CD8-positive, alpha-beta memory T cell (primary cell): ENCODE measurements at places on chromosomes 11 and 22. TPM values are rescaled to one million over a fixed set of nuclear protein-coding genes. Genes with fewer than 3 reads are reported as not detected.

The SLC22A8 gene
- not detected for total RNA-seq

The KDM4D gene
- 1.6 TPM for total RNA-seq

The TREH gene
- not detected for total RNA-seq

The PPP6R2 gene
- 55.9 TPM for total RNA-seq

The BACE1 gene
- total RNA-seq = 2.5 TPM

The ACCSL gene
- total RNA-seq = not detected

The SPATA19 gene
- total RNA-seq = not detected

The WNT11 gene
- total RNA-seq = not detected

The DCHS1 gene
- 0.89 TPM for total RNA-seq

The DNAJB7 gene
- not detected for total RNA-seq

- H3K4me3 ChIP-seq = peak overlapping the region; percentile 44
- H3K27me3 ChIP-seq = no peaks in the 10 kb centered on the region
- peaks cover 30% of the 10 kb centered on the region for H3K4me1 ChIP-seq
- peaks cover 40% of the 10 kb centered on the region for H3K36me3 ChIP-seq
These were observed 953 bp upstream of the PACS1 start for GRCh38 chr11:66068923-66069714.

DNA sequence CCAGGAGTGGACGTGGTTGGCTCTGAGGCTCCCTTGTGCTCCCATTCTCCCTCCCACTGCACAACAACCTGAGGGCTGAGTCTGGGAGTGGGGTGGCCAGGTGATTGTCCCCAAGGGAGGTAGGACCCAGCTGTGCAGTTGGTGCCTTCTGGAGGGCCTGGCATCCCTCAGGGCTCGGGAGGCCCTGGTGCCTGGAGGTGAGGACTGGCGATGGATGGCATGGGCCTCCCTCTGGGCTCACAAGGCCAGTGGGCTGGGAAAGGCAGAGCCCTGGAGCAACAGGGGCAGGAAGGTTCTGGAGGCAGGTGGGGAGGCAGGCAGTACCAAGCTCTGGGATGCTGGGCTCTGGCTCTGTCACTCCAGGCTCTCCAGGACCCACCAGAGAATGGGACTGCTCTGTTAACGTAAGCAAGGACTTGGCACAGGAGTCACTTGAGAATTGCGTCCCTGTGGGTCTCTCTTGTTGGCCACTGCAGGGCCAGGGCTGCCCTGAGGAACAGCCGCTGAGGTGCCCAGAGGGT is 114.2 kb downstream of the KCNQ1OT1 start:
- no peaks in the 10 kb centered on the region for H3K27me3 ChIP-seq
- H3K4me1 ChIP-seq = no peaks in the 10 kb centered on the region
- no peak overlapping the region for H3K4me3 ChIP-seq

DNA sequence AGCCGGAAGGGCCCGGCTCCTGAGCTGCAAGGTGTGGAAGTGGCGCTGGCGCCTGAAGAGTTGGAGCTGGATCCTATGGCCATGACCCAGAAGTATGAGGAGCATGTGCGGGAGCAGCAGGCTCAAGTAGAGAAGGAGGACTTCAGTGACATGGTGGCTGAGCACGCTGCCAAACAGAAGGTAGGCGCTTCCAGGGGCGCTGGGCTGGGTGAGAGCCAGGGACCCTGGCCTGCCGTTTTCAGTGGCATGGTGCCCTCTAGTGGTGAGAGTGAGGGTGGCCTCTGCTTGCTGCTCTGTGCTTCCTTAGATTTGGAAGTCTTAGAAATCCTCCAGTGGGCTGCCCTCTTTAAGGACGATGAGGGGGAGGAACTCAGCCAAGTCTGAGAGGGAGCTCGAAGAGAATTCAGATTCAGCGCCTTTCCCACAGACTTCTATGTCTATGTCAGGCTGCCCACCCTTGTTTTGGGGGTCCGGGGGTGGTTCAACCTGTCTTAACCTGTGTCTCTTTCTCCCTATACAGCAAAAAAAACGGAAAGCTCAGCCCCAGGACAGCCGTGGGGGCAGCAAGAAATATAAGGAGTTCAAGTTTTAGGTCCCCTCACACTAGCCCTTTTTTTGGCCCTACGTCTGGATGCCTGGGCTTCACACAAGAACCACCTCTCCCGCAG is 1.8 kb upstream of the PACS1 start:
- H3K27me3 ChIP-seq = no peaks in the 10 kb centered on the region
- H3K36me3 ChIP-seq = peaks cover 47% of the 10 kb centered on the region
- no peak overlapping the region for H3K4me3 ChIP-seq
- H3K4me1 ChIP-seq = peaks cover 27% of the 10 kb centered on the region
- DNase-seq = peak; percentile 67
- H3K27ac ChIP-seq = no peak overlapping the region

- no peak for DNase-seq
- peak overlapping the region; percentile 25 for H3K4me3 ChIP-seq
- H3K27ac ChIP-seq = peak overlapping the region; percentile 49
These were observed 3.5 kb downstream of the SBF1 start for GRCh38 chr22:50471197-50471847.

GRCh38 chr22:29782061-29782845 is 15.1 kb downstream of the UQCR10 start:
- DNase-seq = no peak
- H3K27ac ChIP-seq = no peak overlapping the region

DNA sequence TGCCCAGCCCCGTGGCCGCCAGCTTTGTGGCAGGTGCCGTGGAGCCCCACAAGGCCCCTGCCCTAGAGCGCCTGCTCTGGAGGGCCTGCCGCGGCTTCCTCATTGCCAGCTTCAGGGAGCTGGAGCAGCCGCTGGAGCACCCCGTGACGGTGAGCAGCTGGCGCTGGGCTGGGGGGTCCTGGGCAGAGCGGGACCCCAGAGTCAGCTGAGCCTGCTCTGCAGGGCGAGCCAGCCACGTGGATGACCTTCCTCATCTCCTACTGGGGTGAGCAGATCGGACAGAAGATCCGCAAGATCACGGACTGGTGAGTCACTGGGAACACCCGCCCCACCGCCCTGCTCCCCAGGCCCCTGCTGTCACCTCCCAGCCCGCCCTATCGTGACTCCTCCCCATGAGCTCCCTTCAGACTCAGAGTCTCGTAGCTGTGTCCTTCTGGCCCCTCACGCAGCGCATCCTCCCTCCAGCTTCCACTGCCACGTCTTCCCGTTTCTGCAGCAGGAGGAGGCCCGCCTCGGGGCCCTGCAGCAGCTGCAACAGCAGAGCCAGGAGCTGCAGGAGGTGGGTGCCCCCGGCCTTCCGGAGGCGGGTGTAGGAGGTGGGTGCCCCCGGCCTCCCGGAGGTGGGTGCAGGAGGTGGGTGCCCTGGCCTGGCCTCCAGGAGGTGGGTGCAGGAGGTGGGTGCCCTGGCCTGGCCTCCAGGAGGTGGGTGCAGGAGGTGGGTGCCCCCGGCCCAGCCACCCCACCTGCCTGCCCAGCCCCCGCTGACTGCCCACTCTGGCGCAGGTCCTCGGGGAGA is 4.7 kb downstream of the TCIRG1 start:
- H3K4me3 ChIP-seq = no peak overlapping the region
- no peaks in the 10 kb centered on the region for H3K27me3 ChIP-seq
- peak overlapping the region; percentile 61 for H3K27ac ChIP-seq
- no peak for DNase-seq
- no peaks in the 10 kb centered on the region for H3K36me3 ChIP-seq

- no peak for DNase-seq
- peaks cover 86% of the 10 kb centered on the region for H3K27me3 ChIP-seq
- H3K4me3 ChIP-seq = no peak overlapping the region
- H3K27ac ChIP-seq = no peak overlapping the region
- no peaks in the 10 kb centered on the region for H3K4me1 ChIP-seq
These were observed 23.4 kb upstream of the ROBO3 start for GRCh38 chr11:124841840-124842239.

DNA sequence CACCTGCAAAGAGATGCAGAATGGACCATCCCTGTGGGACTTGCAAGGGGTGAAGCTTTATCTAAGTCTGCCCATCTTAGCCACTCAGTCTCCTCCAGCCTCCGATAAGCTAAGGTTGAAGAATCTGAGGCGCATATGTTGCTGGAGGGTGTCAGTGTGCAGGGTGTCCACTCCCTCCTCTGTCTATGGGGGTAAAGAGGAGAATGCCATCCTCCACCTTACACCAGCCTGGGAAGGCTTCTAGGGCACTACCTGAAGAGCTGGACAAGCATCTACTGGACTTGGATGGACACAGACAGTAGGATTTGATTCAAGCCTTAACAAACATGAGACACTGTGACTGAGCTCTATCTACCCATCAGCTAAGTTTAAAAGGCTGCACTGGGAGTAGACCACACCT is 46.5 kb downstream of the TMEM123 start:
- no peaks in the 10 kb centered on the region for H3K27me3 ChIP-seq
- peaks cover 53% of the 10 kb centered on the region for H3K4me1 ChIP-seq
- H3K36me3 ChIP-seq = peaks cover 8% of the 10 kb centered on the region
- DNase-seq = no peak

DNA sequence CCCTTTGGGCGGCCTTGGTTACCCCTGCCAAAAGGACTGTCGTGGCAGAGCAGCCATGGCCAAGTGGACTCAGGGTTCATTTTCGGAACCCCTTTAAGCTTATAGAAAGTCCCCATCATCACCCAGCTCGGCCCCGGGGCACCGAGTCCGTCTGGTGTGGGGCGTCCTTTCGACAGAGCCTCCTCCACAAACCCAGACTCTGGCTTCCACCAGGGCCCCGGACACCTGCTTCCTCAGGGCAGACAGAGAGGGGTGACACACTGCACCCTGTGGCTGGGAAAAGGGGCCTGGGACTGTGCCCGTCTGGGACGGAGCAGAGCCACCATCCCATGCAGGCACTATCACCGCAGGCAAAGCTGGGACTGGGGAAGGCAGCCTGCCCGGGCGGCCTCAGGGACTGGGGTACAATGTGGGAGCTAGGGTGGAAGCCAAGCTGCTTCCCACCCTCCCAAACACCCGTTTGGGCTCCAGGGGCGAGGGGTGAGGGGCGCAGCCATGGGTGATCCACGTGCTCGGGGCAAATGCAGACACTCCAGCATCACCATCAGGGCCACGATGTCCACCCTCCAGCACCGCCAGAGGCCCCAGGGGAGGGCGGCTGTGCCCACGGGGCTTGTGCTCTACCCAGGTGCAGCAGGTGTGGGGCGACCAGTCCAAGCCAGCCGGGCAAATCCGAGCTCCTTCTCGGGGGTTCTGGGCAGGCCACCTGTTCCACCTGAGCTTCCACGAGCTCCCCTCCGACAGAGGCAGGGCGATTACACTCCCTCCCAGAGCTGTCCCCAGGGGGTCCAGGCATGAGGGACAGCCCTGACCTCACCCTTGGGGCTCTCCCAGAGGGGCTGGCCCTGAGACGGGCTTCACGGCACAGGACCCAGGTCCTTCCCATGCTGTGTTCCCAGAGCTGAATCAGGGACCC is 11.7 kb upstream of the MRPL23 start:
- no peaks in the 10 kb centered on the region for H3K27me3 ChIP-seq
- no peaks in the 10 kb centered on the region for H3K4me1 ChIP-seq
- H3K36me3 ChIP-seq = no peaks in the 10 kb centered on the region
- H3K4me3 ChIP-seq = no peak overlapping the region

DNA sequence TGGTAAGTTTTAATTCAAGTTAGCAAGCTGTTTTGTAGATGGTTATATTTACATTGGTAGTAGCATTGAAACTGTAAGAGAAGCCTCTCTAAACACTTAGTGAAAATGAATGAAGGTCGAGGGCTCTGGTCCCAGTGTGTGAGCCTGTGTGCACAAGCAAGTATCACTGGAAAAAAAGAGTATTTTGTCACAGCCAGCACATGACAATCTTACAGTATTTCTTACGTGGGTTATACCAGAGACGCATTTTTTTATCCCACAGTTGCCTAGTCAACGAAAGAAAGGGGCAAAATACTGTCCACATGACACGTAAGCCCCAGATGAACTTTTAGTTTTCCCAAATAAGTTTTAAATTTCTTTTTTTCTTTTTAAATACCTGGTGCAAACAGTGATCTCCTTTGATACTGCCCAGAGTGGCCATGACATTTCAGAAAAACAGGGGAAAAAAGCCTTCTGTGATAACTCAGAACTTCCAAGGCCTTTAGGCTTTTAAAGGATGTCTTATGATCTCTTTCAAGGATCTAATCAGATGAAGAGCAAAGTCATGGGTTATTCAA is 23.5 kb downstream of the RAB38 start:
- H3K4me1 ChIP-seq = no peaks in the 10 kb centered on the region
- DNase-seq = no peak
- H3K27ac ChIP-seq = no peak overlapping the region
- no peaks in the 10 kb centered on the region for H3K27me3 ChIP-seq
- H3K36me3 ChIP-seq = no peaks in the 10 kb centered on the region
- H3K4me3 ChIP-seq = no peak overlapping the region

- no peaks in the 10 kb centered on the region for H3K4me1 ChIP-seq
- H3K27me3 ChIP-seq = no peaks in the 10 kb centered on the region
- peaks cover 77% of the 10 kb centered on the region for H3K36me3 ChIP-seq
- DNase-seq = no peak
- H3K4me3 ChIP-seq = no peak overlapping the region
These were observed 29.0 kb upstream of the PHLDA2 start for GRCh38 chr11:2958251-2958650.

- DNase-seq = no peak
- no peak overlapping the region for H3K27ac ChIP-seq
- no peaks in the 10 kb centered on the region for H3K4me1 ChIP-seq
- H3K36me3 ChIP-seq = no peaks in the 10 kb centered on the region
These were observed 497.2 kb downstream of the NTM start for GRCh38 chr11:131867457-131868257.

GRCh38 chr11:26418386-26418912 is 86.5 kb downstream of the ANO3 start:
- H3K36me3 ChIP-seq = no peaks in the 10 kb centered on the region
- DNase-seq = no peak
- H3K4me1 ChIP-seq = no peaks in the 10 kb centered on the region
- no peak overlapping the region for H3K27ac ChIP-seq

DNA sequence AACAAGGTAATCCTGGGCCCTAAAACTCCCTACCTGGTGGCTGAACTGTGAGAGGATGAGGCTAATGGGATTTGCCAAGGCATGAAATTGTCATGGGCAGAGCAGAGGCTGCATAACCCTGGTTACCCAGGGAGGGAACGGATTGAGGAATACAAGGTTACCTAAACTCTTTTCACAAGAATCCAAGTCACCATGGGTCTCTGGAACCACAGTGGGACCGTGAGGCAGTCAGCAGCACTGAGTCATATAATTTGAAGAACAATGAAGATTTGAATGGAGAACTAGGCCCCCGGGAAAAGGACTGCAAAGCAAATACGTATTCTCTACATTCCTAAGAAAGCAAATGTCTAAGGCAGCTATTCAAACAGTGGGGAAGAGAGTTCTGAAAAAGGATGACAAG is 19.8 kb downstream of the CAT start:
- DNase-seq = no peak
- no peaks in the 10 kb centered on the region for H3K4me1 ChIP-seq
- H3K27ac ChIP-seq = no peak overlapping the region
- H3K36me3 ChIP-seq = peaks cover 47% of the 10 kb centered on the region
- H3K4me3 ChIP-seq = no peak overlapping the region
- H3K27me3 ChIP-seq = no peaks in the 10 kb centered on the region

DNA sequence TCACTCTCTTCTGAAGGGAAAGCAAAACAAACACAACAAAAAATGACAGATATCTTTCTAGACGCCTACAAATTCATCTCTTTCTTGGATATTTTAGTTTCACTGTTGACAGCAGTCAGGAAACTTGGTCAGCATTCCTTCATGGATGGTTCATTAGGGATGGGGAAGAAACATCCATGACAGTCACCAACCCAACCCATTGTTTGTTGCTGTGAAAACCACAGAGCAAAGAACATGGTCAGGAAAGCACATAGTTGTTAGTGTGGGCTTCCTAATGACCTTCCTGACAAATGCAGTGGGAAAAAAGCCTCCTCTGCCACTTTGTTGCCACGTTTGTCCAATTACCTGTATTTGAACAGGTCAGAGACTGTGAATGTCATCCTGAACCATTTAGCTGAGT is 139.8 kb upstream of the SNX19 start:
- no peaks in the 10 kb centered on the region for H3K4me1 ChIP-seq
- DNase-seq = no peak
- no peaks in the 10 kb centered on the region for H3K27me3 ChIP-seq
- no peak overlapping the region for H3K27ac ChIP-seq
- H3K4me3 ChIP-seq = no peak overlapping the region
